Stimulated activated CD4-positive, alpha-beta T cell treated with anti-CD3 and anti-CD28 coated beads, TNF-alpha, amount 100 ng/mL, for 1 hour (primary cell): ENCODE measurements at places on chromosomes 13 and 19.

DNA sequence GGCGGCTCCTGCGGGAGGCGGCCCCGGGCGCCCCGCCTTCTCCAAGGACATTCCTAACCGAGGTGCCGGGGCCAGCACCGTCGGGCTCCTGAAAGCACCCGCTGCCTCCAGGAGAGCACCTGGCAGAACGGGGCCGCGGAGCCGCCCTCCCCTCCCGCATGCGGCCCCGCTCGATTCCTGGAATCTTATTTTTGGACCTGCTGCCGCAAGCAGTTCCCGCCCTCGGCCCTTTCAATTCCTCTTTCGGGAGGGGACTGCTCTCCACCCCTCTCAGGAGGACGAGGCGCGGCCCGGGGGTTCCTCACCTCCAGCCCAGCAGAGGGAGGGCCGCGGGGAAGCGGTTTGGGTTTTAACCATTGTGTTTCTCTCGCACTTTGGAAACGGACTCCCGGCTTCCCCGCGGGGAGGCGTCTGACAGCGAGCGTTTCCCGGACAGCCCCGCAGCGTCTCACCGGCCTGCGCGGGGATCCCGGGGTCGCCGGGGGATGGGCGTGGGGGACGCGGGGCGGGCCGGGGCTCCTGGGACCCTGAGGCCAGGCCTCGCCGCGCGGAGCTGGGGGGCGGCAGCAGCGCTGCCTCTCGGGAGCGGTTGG is 849 bp downstream of the GAS6 start:
- no peak for DNase-seq

GRCh38 chr19:55336101-55336500 is 3.6 kb upstream of the KMT5C start:
- DNase-seq = no peak

GRCh38 chr13:59587971-59588716 is 575.6 kb downstream of the DIAPH3 start:
- no peak for DNase-seq

DNA sequence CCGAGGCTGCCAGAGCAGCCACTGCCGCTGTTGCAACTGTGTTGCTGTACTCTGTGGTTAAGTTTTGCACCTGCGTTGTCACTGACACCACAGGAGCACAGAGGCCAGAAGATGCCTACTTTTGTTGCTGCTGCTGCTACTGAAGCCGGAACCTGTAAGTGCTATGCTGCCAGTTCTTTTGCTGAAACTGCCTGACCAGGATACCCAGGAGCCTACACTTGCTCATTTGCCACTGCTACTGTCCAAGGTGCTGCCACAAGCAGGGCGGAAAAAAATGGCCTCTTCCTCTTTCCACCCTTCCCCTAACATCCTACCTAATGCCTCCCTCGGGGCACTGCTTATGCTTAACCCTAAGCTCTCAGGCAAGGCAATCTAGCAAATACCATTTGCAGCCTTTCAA is 29.0 kb upstream of the NBEA start:
- DNase-seq = no peak

DNA sequence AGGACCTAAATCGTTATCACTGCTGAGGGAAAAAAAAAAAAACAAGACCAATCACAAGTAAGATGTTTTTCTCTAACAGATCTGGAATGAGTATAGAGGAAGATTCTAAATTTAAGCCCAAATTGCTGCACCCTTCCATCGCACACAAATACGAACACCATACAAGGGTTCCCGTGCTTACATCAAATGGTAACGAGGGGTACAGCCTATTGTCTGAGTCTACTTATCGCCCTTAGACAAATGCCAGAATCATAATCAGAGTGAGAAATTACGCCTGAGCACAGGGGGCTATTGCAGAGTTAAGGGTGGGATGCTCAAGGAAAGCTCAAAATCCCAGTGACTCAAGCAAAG is 603 bp downstream of the ZC3H13 start:
- DNase-seq = no peak

DNA sequence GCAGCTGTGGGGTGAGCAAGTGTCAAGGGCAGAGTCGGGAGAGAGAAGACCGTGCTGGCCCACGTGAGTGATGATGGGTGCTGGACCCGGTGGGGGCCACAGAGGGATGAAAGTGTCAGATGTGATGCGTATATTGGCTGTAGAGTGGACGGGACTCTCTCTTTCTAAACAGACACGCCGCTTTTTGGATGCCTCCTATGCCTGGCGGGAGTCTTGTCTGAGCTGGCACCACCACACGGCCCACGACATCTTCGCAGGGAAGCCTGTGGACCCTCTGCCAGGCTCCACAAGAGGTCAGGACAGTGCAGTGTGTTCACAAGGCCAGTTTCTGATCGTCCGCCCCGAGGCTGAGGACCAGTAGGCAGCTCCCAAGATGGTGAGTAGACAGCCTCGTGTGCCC is 12.9 kb upstream of the MRI1 start:
- DNase-seq = no peak

GRCh38 chr19:38044267-38045111 is 137.5 kb downstream of the SIPA1L3 start:
- no peak for DNase-seq

- no peak for DNase-seq
These were observed 2018.0 kb upstream of the PCDH20 start for GRCh38 chr13:63433546-63434150.

- DNase-seq = peak; percentile 7
These were observed 813 bp downstream of the ZNF562 start for GRCh38 chr19:9673912-9674662.

DNA sequence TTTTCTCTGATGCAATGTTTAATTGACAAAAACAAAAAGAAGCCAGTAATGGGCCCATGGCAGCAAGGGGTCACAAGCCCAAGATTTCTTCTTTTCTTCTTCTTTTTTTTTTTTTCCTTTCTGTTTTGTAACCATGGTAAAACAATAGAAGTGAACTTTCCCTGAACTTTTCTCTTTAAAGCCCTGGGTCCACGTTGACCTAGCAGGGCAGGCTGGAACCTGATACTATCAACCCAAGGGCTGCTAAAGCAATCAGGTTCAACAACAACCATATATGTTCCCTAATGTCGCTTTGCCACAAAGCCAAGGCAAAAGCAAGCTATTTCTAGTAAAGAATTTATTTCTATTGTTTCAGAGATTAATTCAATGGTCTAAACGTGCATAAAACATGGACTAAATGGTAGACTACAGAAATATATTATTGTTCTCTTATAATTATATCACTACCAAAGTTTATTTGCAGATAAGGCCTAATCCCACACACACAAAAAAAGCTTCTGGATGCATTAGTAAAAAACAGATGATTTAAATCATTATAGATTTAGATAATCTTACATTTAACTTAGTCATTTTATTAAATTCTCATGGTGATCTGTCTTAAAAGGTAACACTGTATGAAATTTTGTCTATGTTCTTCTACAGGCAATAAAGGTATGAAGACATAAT is 153.9 kb downstream of the DACH1 start:
- DNase-seq = no peak

GRCh38 chr13:26230703-26231102 is 8.6 kb upstream of the RNF6 start:
- DNase-seq = no peak

DNA sequence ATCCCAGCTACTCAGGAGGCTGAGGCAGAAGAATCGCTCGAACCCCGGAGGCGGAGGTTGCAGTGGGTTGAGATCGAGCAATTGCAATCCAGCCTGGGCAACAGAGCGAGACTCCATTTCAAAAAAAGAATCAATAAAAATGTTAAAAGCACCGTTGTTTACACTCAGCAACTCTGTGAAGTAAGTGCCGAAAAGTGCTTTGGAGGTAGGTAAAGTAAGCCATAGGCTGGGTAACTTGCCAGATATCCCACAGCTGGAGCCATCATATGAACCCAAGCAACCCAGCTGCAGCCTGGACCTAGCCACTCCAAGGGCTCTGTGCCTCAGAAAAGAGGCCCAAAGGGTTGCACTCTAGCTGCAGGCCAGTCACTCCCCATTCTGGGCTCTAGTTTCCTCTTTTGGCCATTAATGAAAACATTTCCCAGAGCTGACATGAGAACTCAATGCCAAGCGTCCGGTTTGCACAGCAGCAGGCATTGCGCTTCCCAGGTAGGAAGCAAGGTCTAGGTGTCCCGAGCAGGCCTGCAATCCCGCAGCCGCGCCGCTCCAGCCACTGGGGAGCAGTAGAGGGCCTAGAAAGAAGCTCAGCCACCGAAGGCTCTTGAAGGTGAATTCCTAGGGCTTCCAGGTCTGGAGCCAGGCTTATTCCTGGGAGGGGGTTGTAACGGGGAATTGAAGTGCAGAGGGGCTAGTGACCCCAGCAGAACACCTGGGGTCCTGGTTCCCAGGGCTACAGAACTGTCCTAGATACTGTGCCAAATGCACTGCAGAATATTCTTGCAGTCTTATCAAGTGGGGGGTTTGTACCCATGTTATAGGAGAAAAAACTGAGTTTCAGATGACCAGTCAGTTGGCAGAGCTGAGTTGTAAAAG is 4.1 kb upstream of the CD79A start:
- DNase-seq = no peak

- DNase-seq = no peak
These were observed 4.2 kb downstream of the ATP4A start for GRCh38 chr19:35559281-35559659.

GRCh38 chr13:22108979-22109378 is 438.1 kb downstream of the FGF9 start:
- DNase-seq = no peak

DNA sequence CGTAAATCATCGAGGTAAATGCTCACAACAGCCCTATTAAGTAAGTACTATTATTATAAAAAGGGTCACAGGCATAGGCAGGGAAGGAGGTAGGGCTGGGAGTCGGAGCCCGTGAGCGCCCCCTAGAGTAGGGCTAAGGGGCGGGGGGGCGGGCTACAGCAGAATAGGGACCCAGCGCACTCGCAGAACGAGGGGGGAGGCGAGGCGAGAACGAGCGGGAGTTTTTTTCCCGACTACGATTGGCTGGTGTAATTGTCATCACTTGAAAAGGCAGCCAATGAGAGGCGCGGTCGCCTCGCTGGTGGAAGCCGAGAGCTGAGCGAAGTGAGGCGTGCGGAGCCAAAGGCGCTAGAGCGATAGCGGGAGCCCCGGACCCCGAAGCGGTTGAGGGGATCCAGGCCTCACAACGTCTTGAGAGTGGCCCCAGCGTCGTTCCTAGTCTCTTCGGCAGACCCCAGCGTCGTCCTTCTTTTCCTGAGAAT is 24.2 kb downstream of the KEAP1 start:
- peak; percentile 82 for DNase-seq

DNA sequence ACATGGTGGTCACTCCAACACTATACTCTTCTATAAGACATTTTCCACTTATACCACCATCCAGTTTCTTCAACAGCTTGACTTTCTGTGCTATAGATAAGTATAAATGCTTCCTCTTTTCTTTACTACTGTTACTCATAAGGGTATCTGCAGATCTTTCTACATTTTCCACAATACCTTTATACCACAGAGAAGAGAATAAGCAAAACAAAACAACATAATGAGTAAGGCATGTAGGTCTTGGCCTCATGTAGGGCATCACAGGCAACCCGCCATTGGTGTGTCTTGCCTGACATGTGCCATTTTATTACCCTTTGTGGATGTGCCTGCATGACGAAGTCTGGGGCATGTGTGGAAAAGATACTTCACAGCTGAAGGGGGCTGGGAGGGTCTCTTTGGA is 265.3 kb upstream of the STARD13 start:
- no peak for DNase-seq

GRCh38 chr19:42563352-42564210 is 31.1 kb downstream of the CEACAM8 start:
- DNase-seq = no peak

GRCh38 chr13:97308735-97309429 is 86.7 kb downstream of the MBNL2 start:
- no peak for DNase-seq

DNA sequence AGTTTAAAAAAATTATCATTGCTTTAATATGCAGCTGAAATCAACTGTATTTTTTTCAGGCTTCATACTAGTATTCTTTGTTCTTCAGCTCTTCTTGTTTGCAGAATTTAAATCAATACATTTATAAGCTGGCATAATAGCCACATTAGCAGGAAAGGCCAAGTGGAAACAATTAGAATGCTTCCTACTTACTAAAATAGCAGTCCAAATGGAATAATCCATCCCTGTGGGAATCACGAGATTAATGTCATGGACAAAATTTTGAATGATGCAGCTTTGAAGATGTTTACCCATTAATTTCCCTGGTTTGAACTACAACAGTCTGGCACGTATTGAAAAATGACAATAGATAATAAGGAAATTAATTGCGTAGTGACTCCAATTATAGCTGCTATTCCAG is 2650.8 kb downstream of the PCDH9 start:
- no peak for DNase-seq

- no peak for DNase-seq
These were observed 28.8 kb upstream of the RCBTB2 start for GRCh38 chr13:48561466-48562235.

DNA sequence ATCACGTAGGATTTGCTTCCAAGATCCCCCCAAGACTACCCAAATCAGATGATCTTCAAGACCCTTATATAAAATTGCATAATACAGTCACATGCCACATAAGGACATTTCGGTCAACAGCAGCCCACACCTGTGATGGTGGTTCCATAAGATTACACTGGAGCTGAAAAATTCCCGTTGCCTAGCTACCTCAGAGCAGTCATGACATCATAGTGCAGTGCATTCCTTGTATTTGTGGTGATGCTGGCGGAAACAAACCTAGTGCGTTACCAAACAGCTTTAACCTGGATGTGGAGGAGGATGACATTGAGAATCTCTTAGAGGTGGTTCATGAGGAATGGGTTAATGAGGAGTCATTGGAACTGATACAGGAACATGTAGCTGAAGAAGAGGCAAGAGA is 4.8 kb downstream of the ZNF766 start:
- no peak for DNase-seq
